Stimulated activated CD8-positive, alpha-beta memory T cell treated with anti-CD3 and anti-CD28 coated beads, Interleukin-2, amount 100 ng/mL, for 48 hours (primary cell): ENCODE measurements at places on chromosomes 7 and 10.
A peak's percentile ranks its signal among the peaks of the same experiment; 100 is the strongest.

DNA sequence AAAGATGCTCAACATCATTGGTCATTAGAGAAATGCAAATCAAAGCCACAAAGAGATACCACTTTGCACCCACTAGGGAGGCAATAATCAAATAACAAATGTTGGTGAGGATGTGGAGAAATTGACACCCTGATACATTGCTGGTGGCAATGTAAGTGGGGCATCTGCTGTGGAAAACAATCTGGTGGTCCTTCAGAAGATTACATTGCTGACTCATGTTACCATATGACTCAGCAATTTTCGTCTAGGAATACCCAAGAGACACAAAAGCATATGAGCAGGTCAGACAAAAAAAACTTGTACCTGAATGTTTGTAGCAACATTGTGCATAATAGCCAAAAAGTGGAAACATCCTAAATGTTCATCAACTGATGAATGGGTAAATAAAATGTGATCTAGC is 4.9 kb upstream of the CLDN3 start:
- DNase-seq: no peak

- no peak for DNase-seq
Observed at GRCh38 chr7:35755711-35756110, 45.1 kb upstream of the SEPTIN7 start.

GRCh38 chr10:73577788-73578187 is 13.4 kb downstream of the USP54 start:
- no peak for DNase-seq

DNA sequence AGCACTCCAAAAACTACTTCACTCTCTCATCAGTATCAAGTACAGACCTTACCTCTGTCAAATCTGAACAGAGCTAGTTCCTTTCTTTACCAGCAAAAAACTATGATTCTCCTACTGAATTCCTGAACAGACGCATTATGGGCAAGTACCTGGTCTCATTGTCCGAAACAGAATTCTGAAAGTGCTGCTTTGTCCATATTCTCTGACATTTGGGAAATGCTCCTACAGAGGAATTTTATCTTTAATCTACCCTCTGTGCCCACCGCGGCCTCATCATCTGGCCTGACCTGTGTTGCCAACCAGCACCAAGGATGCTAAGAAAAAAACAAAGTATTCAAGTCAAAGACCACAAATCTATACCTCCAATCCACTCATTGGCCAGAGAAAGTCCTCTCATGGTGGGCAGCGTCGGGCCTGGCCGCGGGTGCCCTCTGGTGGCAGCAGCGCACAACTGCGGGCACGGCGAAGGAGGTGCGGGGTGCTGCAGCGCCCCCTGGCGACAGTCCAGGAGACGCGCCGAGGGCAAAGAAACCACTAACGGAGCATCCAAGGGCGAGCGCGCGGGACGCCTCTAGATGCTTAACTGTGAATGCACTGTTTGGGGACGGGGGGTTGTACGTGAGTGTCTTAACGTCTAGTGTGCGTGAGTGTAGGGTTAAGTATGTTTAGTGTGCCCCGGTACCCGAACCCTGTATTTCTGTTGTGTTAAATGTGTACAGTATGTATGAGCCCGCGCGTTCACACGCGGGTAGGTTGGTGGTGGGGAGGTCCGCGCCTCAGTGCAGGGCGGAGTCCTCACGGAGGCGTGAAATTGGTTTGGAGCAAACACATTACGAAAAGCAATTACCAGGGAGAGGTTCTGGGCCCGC is 5.0 kb upstream of the GBX1 start:
- peak; percentile 72 for DNase-seq

GRCh38 chr7:31126976-31127375 is 74.9 kb downstream of the ADCYAP1R1 start:
- DNase-seq: no peak

DNA sequence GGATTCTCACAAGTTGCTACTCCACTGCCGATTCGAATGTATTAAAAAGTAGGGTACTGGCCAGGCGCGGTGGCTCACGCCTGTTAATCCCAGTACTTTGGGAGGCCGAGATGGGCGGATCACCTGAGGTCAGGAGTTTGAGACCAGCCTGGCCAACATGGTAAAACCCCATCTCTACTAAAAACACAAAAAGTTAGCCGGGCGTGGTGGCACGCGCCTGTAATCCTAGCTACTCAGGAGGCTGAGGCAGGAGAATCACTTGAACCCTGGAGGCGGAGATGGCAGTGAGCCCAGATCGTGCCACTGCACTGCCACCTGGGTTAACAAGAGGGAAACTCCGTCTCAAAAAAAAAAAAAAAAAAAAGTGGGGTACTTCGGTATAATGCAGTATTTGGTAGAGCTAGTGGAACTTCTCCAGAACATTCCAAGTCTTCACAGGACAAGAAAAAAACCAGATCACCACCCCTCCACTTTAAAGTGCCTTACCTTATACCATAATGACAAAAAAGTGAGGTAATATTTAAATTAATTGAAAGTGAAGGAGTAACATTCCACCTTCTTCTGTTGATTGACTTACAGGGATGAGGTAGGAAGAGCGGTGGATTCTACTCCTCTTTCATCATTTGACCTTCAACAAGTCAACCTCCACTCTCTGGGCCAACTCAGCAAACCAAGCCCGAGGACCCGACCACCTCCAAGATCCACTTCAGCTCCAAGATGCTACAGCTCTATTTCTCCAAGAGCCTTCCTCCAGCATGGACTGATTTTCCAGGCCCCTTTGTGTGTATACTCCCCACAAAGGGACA is 2.0 kb downstream of the BAZ1B start:
- DNase-seq: no peak
